ENCODE measurements at places on chromosomes 1 and 21.

GRCh38 chr1:116674751-116675150, 7.2 kb upstream of the IGSF3 start:
- DNase-seq: no peak

DNA sequence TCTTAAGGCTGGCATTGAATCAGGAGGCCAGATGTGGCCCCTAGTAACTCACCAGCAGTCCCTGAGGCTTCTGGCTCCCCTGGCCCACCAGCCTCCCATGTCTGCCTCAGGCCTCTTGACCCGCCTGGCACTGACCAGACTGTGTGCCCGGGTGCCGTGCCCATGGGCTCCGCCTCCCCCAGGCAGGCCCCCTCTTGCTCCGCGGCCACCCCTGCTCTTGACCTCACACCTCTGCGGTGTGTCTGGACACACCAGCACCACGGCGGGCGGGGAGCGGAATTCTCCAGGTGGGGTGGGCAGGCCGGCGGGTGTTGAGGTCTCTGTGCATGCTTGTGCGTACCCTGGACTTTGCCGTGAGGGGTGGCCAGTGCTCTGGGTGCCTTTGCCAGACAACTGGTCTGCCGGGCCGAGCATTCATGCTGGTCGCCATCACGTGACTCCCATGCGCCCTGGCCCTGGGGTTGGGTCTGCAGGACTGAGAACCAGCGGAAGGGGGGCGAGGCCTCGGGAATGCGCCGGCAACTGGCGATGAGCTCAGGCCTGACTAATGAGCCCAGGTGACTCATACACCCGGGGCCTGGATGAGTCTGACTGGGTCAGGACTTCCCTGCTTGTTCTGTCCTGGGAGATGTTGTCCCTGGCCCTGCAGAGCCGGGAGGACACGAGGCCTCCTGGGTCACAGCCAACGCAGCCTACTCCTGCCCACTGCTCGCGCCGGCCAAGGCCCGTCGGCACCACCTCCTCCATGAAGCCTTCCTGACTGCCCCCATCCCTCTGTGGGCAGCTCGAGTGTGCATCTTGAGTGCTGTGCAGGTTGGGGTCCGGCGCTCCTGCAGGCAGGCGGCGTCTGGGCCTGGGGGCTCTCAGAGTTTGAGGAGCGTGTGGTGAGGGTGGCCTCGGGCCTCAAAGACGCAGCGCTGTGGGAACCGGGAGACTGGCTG, 22.6 kb downstream of the COL18A1 start:
- DNase-seq: no peak

DNA sequence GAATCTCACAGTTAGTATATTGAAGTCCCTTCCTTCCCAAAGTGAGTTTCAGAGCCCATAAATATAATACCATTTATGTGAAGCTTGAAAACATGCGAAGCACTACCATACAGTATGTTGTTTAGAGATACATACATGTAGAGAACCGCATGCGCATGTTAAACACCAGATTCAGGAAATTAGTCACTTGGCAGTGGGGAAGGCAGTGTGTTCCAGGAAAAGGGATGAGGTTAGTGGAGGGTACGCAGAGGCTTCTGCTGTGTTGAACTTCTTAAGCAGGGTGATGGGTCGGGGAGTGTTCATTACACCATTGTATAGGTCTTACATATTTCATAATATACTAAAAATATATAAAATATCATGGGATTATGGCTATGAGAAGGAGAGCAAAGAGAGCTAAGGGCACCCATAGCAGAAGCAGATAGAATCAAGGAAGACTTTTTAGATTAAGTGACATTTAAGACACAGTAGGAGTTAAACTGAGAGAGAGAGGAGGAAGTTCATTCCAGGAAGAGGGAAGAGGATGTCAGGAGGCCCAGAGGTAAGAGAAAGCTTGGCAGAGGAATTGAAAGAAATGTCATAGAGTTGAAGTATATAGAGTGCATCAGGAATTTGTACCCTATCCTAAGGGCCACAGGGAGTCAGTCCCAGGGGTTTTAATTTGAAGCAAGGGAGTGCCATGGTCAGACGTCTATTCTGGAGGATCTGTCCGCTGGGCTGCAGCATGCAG, 43.5 kb upstream of the SARS1 start:
- no peak for DNase-seq

- no peak for DNase-seq
Measured at GRCh38 chr1:200288226-200288625, 121.6 kb downstream of the ZNF281 start.

DNA sequence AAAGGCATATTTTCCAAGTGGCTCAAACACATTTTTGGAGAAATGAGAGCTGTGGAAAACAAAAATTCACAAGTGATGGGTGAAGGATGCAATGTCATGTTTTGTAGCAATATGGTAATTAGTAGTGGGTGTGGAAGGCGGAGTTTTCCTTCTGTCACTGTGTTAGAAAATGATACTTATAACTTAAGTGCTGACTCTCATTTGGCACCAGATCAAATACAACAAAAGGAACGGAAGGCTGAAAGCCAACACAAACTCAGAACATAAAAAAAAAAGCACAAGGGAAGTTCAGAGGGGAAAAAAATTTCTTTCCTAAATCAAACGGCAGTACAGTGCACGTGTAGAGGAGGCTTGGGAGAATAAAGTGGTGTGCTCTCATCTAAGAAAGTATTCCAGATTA, at the start of gene TNFSF18:
TNFSF18 (minus strand) TSS at position 77 of the 400 bp plus-strand sequence; CDS start at position 32, 45 bp downstream.
- DNase-seq: no peak

GRCh38 chr1:217457016-217457415, 173.9 kb downstream of the GPATCH2 start:
- DNase-seq: no peak

DNA sequence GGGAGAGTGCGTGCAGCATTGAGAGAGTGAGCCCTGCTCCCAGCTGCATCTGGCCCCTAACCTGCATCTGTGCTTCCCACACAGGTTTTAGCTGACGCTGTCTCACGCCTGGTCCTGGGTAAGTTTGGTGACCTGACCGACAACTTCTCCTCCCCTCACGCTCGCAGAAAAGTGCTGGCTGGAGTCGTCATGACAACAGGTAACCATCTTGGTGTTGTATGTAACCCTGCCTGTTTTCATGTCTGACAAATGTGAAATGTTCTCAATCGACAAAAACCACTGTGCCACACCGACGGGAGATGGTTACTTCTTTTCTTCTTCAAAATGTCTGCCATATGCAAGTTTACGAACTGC, 105.8 kb downstream of the ADARB1 start:
- DNase-seq: no peak

DNA sequence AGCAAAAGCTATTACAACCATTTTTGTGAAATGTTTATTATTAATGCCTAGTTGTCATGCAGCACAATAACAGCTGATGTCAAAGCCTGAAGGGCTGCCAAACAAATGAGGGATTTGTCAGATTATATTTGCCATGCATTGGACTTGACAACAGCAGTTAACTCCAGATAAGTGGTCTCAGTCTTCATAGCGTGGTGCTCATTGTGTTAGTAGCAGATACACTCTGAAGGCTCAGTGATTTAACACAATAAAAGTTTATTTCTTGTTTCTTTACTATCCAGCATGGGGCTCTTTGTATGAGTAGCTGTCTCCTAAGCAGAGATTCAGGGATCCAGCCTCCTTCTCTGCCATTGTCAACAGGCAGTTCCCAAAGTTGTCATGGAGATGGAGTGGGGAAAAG, 76.0 kb upstream of the PTGFRN start:
- no peak for DNase-seq

DNA sequence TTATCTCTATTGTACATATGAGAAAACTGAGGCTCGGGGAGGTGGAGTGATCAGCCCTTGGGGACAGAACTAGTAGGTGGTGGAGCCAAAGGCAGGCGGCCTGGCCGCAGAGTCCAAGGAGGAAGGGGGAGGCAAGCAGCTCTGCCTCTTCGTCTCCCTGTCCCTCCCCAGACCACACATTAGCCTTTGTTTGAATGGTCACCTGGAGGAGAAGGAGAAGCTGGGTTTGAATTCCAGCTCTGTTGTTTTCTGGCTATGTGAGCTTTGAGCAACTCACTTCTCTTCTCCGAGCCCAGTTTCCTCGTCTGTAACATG, 21.4 kb upstream of the LAPTM5 start:
- no peak for DNase-seq

- DNase-seq: no peak
Measured at GRCh38 chr21:43905726-43906455, 40.9 kb downstream of the AGPAT3 start.

DNA sequence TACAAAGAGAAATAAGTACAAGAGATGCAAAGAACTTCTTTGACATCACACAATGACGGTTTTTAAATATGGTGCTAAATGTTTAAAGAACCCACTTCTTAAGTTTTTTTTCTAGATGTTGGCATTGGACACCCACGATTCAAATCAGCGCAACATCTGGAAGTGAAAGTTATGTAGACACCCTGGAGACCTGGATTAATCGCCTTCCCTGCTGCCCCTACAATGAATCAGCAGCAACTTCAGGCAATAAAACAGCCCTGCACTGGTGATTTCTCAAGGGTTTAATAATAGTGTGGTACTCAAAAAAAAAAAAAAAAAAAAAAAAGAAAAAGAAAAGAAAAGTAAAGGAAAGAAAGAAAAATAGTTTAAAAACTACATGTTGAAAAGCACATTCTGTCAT, 248.3 kb downstream of the NUF2 start:
- no peak for DNase-seq

DNA sequence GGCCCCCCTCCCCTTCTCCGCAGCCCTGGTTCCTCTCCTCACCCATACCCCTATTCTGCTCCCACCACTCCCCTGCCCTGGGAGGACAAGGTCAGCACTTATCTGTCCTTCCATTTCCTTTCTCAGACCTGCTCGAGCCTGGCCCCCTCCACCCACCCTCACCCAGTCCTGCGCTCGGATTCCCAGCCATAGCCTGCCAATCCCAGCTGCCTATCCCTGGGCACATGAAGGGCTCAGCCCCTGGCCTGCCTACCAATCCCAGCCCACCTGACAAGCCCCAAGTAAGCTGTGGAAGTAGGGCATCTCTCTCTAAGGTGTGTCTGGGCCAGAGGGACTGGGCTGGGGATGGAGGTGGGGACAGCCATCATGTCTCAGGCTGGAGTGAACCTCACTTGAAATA, 5.4 kb downstream of the BLACAT1 start:
- no peak for DNase-seq

DNA sequence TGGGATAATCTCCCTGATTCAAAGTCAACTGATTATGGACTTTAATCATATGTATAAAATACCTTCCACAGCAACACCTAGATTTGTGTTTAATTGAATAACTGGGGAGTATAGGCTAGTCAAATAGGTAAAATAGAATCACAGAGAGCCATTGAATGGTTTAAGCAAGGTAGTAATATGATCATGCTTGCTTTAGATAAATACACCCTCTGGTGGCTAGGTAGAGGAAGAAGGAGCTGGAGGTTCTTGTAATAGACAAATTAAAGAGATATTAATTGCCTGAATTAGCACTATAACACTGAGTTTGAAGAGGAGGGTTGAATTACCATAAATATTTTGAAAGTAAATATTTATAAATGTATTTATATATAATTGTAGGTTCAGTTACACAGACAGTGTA, 40.3 kb downstream of the DIRAS3 start:
- no peak for DNase-seq

DNA sequence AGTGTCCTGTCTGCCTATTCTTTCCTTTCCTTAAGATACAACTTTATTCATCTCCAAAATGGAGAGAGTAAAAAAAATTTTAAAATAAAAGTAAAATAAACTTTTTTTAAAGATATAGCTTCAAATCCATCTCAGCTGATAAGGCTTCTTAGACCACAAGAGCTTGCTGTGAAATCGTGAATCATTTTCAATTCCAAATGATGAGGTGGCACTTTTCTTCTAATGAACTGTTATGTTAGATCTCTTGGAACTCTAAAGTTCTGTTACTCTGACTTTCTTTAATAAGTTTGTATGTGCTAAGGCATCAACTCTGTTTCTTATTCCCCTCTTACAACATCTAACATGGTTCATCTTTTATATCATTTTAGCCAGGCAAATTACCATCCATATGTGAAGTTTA, 4.5 kb downstream of the SH3GLB1 start:
- DNase-seq: no peak

DNA sequence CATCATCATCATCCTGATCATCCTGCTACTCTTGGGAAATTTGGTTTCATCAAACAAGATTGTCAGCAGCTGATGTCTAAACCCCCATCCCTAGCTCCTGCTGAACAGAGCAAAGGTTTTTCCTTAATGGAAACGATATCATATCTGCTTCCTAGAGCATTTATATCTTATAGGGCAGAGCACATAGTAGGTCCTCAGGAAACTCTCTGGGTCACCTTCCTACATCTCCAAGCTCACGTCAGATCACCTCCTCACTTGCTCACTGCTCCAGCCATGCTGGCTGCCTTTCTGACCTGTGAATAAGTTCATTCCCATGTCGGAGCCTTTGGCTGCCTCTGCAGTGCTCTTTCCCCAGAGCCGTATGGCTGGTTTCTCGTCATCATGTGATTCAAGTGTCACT, 10.4 kb downstream of the FBXO2 start:
- no peak for DNase-seq

- DNase-seq: no peak
Measured at GRCh38 chr1:10128101-10128765, 82.1 kb upstream of the KIF1B start.

DNA sequence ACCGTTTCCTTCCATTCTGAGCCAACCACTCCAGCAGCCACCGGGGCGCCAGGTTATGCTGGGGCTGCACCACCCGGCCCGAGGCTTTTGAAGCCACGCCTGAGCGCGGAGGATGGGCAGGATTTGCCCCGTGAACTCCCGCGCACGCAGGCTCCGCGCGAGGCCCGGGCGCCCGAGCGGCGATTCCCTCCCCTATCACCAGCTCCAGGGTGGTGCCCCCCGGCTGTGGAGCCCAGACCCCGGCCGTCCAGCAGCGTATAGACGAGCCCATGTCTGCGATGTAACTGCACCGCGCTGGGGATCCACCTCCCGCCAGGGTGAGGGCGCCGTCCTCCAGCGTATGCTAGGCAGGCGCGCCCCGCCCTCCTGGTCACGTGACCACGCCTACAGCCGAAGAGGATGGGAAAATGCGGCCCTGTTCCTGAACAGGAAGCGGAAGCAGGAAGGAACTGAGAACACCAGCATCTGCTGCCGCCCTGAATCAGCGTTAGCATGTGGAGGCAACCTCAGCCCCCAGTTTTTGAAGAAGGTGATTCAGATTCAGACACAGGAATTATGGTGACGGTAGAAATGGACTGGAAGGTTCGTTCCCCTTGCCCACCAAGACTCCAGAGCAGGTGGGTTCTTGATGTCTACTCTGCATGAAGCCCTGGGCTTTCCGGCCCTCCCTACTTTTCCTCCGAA, 46.0 kb downstream of the VPS26C start:
- DNase-seq: peak; percentile 90

DNA sequence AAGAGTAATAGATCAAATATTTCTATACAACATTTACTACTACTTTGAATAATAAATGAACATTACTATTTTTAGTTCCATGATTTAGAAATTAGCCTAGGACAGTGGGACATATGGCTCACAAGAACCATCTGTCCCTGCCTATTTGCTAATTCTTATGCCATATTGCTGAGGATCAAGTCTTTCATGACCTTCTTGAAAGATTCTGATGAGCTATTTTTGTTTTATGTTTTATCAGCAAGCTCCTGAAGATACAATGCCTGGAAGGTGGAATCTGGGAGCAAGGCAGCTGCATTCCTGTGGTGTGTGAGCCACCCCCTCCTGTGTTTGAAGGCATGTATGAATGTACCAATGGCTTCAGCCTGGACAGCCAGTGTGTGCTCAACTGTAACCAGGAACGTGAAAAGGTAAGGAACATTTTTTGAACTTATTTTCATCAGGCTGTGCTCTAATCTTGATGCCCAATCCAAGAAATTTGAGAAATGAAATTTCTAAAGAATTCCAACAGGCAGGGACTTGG, 326.7 kb downstream of the PAPPA2 start:
- DNase-seq: no peak

Data from HuH-7 (cell line).